NCI-H2081 treated with DMSO at 0.1 percent for 48 hours (cell line): ENCODE measurements at places on chromosomes 2 and 18.

DNA sequence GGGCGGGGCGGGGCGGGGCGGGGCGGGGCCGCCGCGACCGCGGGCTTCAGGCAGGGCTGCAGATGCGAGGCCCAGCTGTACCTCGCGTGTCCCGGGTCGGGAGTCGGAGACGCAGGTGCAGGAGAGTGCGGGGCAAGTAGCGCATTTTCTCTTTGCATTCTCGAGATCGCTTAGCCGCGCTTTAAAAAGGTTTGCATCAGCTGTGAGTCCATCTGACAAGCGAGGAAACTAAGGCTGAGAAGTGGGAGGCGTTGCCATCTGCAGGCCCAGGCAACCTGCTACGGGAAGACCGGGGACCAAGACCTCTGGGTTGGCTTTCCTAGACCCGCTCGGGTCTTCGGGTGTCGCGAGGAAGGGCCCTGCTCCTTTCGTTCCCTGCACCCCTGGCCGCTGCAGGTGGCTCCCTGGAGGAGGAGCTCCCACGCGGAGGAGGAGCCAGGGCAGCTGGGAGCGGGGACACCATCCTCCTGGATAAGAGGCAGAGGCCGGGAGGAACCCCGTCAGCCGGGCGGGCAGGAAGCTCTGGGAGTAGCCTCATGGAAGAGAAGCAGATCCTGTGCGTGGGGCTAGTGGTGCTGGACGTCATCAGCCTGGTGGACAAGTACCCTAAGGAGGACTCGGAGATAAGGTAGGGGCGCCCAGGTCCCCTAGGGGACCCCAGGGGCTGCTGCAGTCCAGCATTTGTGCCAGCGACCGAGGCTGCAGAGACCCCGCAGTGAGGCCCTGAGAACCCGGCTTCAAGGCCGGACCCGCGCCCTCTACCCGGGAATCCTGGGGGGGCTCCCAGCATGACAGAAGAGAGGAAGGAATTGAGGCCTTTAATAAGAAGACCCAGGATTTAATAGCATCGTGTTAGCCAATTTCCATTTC is at the start of gene KHK:
Gene KHK, plus strand, starts transcription at position 49 of the 870 bp plus-strand sequence. Its CDS starts 488 bp downstream, at position 537.
- DNase-seq, result no peak

GRCh38 chr2:143936848-143937722 is 582.8 kb downstream of the ZEB2 start:
- DNase-seq, result no peak

GRCh38 chr2:24432735-24433134 is 58.3 kb upstream of the NCOA1 start:
- DNase-seq, result no peak

GRCh38 chr2:196101325-196101991 is 32.8 kb upstream of the DNAH7 start:
- DNase-seq, result no peak

- DNase-seq, result no peak
Measured at GRCh38 chr2:196130039-196130825, 41.1 kb downstream of the STK17B start.

GRCh38 chr2:30382995-30383394 is 64.1 kb upstream of the LCLAT1 start:
- DNase-seq, result no peak

- DNase-seq, result no peak
Measured at GRCh38 chr18:23740105-23740830, 51.0 kb downstream of the LAMA3 start.

DNA sequence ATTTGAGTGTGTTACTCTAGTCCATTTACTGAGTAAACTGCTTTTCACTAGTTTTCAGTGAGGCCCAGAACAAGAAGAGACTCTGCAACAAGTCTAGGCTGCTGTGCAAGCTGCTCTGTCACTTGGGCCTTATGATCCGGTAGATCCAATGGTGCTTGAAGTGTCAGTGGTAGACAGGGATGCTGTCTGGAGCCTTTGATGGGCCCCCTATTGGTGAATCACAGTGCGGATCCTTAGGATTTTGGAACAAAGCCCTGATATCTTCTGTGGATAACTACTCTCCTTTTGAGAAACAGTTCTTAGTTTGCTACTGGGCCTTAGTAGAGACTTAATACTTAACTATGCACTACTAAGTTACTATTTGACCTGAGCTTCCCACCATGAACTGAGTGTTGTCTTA is 150.2 kb downstream of the TMEFF2 start:
- DNase-seq, result no peak

DNA sequence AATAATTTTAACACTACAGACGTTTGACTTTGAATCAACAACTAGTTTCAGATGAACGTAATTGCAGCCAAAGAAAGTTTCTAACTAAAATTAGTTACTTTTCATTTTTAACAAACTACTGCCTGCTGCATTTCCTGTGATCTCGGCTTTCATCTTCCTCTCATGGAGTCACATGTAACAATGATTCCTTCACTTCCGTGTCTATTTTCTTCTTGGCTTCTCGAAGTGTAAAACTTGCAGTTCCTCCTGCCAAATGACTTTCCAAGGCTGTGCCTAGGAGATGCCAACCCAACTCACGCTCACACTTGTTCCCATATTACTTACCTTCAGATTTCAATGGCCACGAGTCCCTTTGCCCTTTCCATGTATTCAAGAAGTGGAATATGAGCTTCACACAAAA is 1406.3 kb upstream of the CELF4 start:
- no peak for DNase-seq

- DNase-seq, result no peak
Measured at GRCh38 chr2:222294996-222295367, 3.8 kb downstream of the PAX3 start.

DNA sequence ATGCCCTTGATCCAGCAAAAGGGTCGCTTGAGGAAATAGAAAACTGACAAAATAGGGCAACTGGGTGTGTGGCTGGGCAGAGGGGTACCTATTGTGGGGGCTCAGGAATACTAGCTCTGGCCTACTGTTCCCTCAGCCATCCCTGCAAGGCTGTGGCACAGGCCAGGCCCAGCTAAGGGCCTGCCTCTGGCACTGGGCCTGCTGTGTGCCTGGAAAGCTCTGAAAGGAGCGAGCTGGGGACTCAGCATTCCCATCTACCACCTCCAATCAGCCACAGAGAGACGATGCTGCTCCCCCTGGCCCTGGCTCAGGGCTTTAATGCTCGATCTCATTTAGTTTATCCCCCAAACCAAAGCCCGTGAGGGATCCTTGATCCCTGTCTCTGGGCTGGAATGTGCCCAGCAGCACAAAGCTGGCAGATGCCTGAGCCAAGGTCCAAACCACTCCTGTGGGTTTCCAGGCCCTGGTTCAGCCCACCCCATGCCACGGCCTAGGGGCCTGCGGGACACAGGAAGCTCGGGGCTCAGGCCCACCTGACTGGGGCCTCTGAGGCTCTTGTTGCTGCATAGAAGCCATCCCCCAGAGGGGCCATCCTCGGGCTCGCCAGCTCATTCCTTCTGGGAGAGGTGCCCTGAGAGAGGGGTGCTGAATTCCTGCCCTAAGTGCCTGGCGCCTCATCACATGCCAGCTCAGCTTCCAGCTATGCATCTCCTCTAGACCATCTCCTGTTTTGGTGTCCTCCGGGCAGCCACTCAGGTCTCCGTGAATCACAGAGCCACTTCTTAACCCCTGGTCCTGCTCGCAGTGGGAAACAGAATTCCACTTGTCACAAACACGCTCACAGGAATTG is 43.0 kb upstream of the KCNF1 start:
- DNase-seq, result no peak

GRCh38 chr2:148622366-148622765 is 22.2 kb upstream of the EPC2 start:
- DNase-seq, result no peak

DNA sequence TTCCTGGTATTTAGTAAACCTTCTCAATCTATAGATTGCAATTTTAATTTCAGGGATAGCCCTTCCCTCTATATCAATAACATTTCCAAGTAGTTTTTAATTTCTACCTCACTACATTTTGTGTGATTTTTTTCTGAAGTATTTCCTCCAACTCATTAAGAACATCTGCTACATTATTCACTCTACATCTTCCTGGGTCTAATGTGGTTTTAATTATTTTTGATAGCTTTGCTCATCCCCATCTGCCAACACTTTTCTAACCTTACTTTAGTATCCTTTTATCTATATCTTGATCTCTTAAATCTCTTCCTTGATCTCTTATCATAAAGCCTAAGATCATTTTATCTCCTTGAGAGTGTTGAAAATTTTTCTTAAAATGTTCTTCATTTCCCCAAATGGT is 278.3 kb upstream of the CYP26B1 start:
- DNase-seq, result no peak

GRCh38 chr18:73780218-73780617 is 367.4 kb downstream of the FBXO15 start:
- no peak for DNase-seq

GRCh38 chr2:220513573-220514288 is 886.3 kb downstream of the SLC4A3 start:
- DNase-seq, result no peak

DNA sequence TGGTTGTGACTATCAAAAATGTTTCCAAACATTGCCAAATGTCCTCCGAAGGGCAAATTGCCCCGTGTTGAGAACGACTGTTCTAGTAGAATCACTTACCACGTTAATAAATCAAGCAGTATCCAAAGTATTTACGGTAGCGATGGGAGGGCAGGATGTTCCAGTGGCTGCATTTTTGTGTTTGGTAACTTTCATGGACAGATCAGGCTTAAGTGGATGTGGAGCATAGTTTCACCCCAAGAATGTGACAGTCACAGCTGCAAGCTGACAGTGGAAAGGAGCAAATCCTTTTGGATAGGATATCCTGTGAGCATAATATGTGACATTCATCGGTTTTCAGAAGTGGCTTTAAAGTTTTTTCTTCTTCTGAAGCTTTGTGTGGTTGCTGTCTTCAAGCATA is 46.3 kb upstream of the DARS1 start:
- no peak for DNase-seq

- no peak for DNase-seq
Measured at GRCh38 chr2:47497843-47498460, 95.0 kb downstream of the MSH2 start.

- no peak for DNase-seq
Measured at GRCh38 chr2:215432759-215433594, 2.9 kb downstream of the FN1 start.

DNA sequence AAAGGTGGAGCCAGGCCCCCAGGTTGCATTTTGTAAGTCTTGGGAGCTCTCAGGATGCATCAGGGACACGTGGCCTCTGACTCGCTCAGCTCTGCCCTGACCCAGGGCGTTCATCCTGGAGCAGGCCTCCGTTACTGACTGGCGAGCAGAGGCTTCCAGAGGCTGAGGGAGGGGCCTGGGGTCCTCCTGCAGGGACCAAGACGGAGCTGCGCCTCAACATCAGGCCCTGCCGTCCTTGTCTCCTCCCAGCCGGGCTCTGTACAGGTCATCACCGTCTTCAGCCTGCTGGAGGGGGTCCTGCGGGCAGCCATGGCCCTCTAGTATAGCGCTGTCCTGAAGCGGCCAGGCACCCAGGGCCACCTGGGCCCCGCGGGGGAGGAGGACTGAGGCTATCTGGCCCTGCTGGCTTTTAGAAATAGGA is 10.2 kb upstream of the ALPP start:
- no peak for DNase-seq

DNA sequence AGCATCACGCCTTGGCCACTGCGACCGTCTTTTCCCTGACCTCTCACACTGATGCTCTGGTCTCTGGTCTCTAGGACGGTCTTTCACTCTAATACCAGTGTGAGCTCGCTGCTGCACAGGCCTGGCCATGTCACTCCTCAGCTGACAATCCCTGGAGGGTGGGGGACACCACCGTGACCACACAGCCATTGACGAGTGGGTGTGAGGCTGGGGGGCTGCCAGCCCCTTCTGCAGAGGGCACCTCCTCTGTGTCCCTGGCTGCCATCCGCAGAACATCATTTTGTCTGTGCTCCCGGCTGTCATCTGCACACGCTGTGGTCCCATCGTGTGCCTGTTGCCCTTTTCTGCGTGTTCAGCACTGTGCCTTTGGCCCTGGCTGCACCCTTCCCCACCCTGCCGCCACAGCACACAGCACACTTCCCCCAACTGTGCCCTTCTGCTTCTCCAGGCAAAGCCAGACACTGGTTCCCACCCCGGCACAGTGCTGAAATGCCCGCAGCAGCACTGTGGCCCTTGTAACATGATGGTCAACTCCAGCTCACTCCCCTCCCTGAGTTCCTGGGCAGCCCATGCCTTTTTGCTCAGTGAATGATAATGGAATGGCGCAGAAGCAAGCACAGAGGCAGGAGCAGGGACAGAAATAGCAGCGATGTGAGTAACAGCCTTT is 30.4 kb upstream of the INHBB start:
- no peak for DNase-seq

DNA sequence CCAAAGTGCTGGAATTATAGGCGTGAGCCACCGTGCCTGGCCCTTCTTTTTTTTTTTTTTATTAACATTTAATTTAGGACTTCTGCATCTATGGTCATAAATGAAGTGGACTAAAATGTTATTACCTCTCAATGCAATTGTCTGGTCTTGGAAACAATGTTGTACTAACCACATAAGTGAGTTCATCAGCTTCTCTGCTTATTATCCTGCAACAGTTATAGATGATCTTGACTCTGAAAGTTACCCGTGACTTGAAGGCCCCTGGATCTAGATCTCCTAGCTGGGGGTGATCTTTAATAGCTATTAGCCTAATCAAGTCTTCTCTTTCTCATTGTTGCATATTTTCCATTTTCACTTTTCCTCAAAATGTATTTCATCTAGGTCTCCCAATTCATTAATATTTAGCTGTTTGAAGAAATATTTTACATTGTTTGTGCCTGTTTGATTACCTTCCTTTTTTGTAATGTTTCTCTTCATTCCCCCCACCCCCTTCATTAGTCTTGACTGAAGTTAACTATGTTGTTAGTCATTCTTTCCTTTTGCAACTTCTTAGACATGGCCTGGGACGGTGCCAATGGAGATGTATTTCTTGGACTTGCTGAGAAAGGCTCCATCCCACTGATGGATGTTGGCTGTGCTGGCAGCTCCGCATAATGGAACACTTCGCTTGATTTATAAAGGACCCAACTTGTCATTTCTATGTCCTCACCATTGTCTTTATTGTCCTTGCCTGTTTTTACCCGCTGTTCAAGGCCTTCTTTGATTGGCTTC is 141.6 kb upstream of the RIOK3 start:
- no peak for DNase-seq

DNA sequence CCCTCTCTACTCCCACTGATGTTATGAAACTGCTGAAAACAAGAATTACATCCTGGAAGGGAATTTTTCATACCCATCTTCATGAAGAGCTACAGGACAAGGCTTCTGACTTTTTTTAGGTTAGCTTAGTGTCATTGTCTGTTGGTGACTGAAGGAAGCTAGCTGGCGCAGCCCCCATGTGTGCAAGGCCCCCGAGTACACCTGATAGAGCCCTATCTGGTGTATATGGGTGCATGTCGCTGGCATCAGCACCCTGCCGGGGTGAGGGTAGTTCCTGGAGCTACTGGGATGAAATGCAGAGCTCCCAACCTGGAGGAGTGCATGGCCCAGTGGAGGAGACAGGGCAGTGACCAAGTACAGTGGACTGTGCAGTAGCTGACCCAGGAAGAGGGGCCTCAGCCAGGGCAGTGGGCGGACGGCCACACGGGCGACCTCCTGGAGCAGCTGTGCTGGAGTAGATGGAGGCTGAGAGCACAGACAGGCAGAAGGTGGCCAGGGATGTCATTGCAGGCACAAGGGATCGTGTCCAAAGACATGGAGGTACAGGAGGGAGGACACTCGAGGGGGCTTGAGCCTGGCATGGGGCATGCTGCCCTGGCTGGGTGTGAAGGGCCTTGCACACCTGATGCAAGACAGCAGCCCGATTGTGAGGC is 12.1 kb downstream of the IMPA2 start:
- no peak for DNase-seq

GRCh38 chr2:154195644-154196195 is 324.0 kb downstream of the GALNT13 start:
- DNase-seq, result no peak
